ENCODE measurements at places on chromosomes 1 and 21. TPM values are rescaled to one million over a fixed set of nuclear protein-coding genes. Genes with fewer than 3 reads are reported as not detected.

The CD84 gene
- 12.0 TPM for total RNA-seq

- no peak for DNase-seq
These were observed 122.5 kb upstream of the POU3F1 start for GRCh38 chr1:38169121-38169520.

GRCh38 chr1:117051224-117052064 lies 8.7 kb upstream of the TTF2 start:
- DNase-seq, result no peak

DNA sequence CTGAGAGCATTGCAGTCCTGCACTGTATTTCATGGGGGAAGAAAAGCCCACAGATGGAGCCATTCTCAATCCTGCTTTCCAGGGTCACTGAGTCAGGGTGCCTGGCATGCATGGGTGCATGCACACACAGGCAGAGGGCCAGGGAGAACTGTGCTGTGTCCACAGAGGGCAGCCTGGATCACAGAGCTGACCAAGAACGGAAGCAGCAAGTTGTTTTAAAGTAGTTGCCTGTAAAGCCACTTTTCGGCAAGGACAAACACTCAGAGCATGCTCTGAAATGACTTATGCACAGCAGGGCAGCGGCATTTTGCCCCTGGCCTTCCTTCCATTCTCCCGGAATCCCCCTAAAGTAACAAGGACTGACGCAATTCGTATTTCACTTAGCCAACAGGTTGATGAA lies 3.6 kb downstream of the ERG start:
- DNase-seq, result no peak

DNA sequence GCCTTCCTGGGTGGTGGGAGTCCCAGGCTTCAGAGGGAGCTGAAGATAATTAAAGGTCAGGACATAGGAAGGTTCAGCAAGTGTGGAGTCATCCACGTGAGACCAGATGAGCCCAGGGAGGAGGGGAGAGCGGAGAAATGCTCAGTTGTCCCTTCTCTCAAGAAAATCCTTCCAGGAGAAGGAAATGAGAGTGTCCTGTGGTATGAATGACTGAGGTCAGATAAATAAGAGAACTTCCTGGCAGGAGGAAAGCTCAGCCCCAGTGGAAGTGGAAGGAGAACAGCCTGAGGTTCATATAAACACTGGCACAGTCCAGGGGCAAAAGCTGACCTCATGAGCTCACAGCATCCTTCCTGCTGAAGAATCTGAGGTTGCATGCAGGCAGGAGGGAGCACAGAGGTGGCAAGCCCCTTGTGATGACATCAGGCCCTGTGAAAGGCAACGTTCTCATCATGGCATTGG lies 97.6 kb downstream of the NAV1 start:
- DNase-seq, result no peak

GRCh38 chr1:205190845-205191577 lies 20.5 kb downstream of the DSTYK start:
- DNase-seq, result no peak

The MCOLN3 gene
- 12.9 TPM for total RNA-seq

GRCh38 chr21:18743531-18743930 lies 339.9 kb upstream of the TMPRSS15 start:
- no peak for DNase-seq

The GPR157 gene
- total RNA-seq, result 2.8 TPM

DNA sequence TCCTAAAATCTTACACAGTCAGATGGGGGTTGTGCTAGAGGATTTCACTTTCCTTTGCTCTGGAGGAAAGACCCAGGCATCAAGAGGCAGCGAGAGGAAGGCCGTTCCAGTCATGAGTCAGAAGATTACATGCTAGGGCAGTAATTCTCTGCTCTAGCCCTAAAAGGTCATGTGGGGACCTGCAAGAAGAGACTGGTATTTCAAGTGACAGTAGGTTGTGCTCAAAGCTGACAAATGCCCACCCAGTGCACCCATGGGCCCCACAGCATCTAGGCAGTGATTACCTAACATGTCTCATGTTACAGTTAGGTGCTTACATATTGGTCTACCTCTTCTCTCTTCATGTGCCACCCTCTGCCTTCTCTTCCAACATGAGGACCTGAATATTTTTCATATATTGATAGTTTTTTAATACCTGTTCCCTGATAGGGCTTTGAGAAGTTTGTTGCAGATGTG lies 99.7 kb upstream of the BEND5 start:
- DNase-seq, result no peak

The LRRC3 gene
- total RNA-seq, result 8.0 TPM

The LCE2B gene
- not detected for total RNA-seq

The FAM72B gene
- total RNA-seq, result 1.2 TPM

DNA sequence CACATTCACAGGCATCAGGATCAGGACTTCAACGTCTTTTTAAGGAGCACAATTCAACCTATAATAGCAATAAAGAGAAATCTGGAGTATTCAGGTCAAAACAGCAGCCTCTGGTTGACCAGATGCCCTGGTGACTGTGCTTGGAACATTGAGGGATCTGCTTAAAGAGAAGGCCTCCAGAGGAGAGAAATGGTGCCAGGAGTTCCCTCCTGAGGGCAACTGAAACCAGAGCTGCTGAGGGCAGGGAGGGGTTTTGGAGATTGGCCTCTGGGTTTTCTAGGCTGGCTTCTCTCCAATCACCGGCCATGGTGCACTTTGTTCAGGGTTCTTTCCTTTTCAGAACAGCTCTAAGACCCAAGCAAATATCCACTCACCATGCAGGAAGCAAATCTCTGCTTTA lies 190.7 kb upstream of the KIAA0040 start:
- no peak for DNase-seq

The GBP6 gene
- total RNA-seq, result not detected

The CTH gene
- total RNA-seq, result 5.7 TPM

The FABP3 gene
- total RNA-seq, result 8.1 TPM

- DNase-seq, result no peak
These were observed 138.3 kb upstream of the ZBTB40 start for GRCh38 chr1:22313321-22313720.

Measured in tibial nerve (tissue), 4 donors.